ENCODE measurements at places on chromosomes 5 and 9.

DNA sequence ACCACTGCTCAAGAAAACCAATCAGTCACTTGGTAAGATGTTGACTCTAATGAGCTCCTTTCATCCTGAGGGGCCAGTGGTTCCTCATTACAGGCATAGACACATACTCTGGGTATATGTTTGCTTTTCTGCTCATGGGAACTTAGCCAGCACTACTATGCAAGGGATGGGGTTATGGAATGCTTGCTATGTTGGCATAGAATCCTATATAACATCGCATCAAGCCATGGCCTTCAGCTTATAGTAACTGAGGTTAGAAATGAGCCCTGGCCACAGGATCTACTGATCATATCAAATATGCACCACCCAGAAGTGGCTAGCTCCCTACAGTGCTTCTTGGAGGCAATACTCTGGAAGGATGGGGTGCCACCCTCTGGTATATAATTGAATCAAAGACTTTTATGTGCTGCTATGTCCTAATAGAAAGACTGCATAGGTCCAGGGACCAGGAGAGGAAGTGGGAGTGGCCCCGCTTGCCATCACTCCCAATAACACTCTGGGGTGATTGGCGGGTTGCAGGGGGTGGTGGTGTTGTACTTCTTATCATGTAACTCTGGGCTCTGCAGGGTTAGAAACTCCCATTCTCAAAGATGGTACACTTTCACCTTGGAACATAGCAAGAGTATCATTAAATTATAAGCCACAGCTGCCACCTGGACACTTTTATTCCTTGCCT is 70.3 kb downstream of the ZNF366 start:
- no peak for DNase-seq

- no peak for DNase-seq
These were observed 84.3 kb upstream of the CACNA1B start for GRCh38 chr9:137793196-137793841.

GRCh38 chr5:13316176-13316575 is 628.3 kb downstream of the DNAH5 start:
- no peak for DNase-seq

DNA sequence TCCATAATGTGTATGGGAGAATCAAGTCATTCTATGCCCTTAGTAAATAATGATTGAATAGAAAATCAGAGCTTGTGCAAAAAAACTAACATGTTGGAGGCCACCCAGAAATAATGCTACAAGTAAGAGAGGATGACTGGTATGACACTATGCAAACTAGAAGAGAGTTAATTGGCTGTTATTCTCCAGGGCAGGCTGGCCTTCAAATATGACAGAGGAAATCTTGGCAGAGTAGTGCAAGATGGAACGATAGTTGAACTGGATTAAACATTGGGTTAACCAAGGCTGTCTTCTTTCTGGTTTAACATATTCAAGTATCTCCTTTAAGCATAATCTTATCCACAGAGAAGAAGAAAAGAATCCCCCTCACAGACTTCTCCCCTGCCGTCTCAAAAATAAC is 196.1 kb downstream of the MPDZ start:
- no peak for DNase-seq

GRCh38 chr9:99070681-99071080 is 34.2 kb upstream of the TGFBR1 start:
- no peak for DNase-seq

DNA sequence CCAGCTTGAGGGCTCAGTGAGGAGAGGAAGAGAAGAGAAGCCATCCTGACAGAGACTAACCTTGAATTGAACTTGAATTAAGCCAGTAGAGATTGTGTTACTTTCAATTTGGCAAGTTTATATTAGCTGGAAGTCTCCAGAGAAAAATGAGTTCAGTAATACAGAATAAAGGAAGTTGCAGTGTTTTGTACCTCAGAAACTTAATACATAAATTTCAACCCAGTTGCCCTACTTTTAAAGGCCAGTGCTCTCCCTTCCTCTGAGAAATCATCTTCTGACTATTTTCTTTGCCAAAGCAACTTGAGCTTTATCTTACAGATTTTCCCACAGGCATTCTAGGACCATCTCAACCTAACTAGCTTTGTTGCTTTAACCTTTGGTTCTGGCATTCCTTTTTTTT is 231.0 kb upstream of the GAS1 start:
- DNase-seq: no peak

- no peak for DNase-seq
These were observed 30.3 kb downstream of the FOXD1 start for GRCh38 chr5:73418244-73418691.

GRCh38 chr5:75623846-75624245 is 12.6 kb downstream of the ANKDD1B start:
- no peak for DNase-seq

GRCh38 chr9:93154293-93154903 is 20.3 kb upstream of the NINJ1 start:
- no peak for DNase-seq

DNA sequence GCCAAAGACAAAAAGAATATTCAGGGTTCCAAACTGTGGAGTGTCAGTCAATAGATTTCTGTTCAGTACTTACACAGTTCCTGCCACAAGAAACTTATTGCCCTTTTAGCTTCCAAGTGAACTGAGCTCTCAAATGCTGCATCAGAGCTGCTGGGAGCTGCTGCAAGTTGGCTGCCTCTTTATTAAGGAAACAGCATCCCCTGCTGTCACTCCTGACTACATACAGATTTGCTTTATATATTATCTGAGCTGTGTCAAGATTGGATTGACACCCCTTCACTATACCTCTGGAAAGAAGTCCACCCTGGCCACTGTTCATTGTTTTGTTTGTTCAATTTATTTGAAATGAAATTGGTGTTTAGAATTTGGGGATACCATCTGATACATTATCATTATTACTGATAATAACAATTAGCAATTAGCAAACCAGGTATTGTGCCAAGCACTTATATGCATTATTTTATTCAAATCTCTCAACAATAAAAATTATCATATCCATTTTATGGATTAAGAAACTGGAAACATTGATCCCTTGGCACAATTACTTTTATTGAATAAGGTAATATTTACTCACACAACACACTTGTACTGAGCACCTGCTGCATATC is 16.4 kb upstream of the C5orf58 start:
- DNase-seq: peak; percentile 7

- DNase-seq: no peak
These were observed 41.4 kb upstream of the TGFBR1 start for GRCh38 chr9:99063522-99063921.

DNA sequence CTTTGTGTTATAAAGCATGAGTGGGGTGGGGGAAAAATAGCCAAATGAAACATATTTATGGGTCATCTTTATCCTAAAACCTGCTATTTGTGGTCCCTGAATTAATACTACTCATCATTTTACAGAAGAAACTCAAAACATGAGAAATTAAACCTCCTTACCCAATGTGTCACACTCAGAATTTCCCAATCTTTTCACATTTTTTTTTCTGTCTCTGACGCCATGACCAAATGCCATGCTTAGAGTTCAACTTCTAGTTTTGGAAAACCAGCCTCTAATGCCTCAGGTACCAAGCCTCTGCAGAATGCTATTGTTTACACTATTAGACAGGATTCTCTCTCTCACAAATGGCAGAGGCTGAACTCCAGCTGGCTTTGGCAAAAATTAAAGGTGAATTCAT is 505.5 kb upstream of the WWC1 start:
- DNase-seq: no peak

Measured in HFF-Myc (cell line).